ENCODE measurements at places on chromosomes 5 and 9. TPM values are rescaled to one million over a fixed set of nuclear protein-coding genes. Genes with fewer than 3 reads are reported as not detected.

GRCh38 chr5:141874262-141874964, 3.8 kb downstream of the PCDH1 start:
- no peak for DNase-seq

- no peak for DNase-seq
These were observed 129.3 kb downstream of the GCNT1 start for GRCh38 chr9:76588316-76588715.

DNA sequence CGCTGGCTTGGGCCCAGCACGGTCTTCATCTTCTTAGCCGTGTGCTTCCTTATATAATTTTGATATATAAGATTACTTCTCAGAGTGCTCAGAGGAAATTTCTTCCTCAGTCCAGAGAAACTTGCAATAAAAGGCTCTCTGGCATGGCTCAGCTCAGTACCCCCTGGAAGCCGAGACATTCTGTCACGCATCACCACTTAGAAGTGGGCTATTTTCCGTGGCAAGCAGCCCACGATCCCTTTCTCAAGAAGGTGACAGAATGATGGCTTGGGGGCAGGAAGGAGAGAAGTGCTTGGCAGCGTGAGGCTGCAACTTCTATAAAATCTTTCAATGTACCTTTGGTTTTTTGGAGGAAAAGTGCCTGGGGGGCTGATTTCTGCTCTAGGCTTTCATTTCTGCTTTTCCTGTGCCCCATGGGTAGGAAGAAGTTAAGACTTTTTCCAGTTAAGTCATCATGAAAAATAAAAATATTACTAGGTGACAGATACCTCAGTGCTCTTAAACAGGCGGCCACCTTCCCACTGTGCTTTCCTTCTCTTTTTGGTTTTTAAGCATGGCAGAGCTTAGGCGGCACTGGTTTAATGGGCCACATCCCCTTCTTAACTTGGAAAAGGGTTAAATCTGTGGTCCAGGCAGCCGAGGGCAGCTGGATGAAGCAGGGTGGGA, 104.6 kb downstream of the MVB12B start:
- DNase-seq: no peak

DNA sequence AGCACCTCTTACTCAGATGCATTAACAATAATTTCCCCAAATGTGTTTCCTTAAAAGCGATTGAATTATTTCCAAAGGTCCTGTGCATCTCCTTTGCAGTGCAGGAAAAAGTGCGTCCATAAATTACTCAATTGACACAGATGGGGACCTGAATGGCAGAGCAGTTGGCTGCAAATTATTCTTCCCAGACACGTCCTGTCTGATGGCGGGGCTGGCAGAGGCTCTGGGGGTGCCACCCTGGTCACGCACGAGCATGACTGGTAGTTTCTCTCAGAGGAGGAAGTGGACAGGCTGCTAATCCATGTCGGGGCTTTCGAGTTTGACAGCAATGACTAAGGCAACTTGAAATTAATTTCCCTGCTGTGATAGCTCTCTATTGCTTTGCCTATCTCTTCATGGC, 264.8 kb upstream of the BRINP1 start:
- DNase-seq: no peak

DNA sequence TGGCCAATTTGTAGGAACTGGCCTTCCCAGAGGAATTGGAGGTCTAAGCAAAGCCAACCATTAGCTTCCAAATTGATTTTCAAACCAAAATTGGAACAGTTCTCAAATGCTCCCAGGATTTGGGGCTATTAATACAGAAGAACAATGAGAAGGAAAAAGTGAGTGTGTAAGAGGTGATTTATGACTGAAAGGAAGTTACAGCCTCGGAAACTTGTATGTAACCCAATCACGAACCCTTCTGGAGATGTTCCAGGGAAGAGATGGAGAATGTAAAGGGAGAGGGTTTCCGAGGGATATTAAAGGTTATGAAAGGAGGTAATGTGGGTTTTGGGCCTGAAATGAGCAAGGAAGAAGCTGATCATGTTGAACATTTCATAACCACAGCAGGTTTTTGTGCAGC, 93.2 kb upstream of the CXCL14 start:
- no peak for DNase-seq

DNA sequence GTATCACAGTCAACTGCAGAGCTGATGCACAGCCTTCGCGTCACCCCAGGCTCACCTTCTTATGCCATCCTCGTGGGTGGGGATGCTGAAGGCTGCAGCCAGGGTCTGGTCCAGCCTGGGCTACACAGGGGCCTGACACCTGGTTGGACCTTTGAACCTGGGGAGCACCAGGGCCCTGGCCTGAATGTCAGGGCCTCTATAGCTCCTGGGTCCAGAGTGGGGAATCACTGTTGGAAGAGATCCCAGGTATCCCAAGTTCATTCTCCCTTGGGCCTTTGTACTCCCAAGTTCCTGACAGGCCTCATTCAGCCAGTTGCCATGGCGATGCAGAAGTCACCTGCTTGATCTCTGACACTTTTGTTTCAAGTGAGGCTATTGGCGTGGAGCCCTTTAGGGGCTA, 43.8 kb downstream of the ZNF618 start:
- DNase-seq: no peak

- no peak for DNase-seq
These were observed 216.9 kb downstream of the C9orf50 start for GRCh38 chr9:129403779-129404620.

DNA sequence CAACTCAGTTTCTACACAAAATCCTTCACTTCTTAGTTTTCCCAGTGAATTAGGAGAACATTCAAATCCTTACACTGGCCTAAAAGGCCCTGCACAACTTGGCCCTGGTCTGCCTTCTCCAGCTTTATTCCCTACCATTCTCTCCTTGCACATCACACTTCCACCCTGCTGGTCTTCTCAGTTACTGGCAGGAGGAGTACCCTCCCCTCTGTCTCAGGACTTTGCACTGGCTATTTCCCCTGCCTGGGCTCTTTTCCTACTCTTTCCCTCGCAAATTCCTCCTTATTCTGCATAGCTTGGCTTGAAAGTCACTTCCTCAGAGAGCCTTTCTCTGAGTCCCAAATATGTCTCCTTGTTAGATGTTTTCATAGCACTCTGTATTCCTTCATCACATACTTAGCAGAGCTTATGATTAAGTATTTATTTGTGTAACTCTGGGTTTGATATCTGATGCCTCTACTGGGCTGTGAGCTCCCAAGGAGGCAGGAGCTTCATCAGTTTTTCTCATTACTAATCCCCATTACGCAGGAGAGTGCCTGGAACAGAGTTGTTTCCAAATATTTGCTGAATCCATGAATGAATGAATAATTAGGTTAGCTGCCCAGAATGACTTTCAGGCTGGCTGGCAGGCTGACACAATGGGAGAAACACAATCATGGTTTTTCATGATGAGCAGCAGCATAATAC, 159.8 kb upstream of the KLF9 start:
- DNase-seq: peak; percentile 70

DNA sequence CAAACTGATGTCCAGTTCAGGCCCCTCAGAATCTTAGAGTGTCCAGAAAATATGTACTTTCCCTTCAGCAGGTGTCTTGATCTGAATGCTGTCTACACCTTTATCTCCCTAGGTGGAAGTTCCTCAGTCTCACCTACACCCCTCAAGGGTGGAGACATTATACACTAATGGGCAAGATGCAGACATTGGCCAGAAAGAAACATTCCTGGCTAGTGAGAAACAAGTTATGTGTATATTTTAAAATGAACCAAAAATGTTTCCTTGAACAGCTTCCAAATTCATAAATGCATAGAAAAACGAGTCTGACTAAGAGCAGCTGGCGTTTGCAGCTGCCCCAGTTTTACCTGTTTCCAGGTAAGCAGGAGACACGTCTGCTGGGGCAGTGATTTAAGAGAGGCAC, 140.5 kb upstream of the IRX4 start:
- DNase-seq: no peak

DNA sequence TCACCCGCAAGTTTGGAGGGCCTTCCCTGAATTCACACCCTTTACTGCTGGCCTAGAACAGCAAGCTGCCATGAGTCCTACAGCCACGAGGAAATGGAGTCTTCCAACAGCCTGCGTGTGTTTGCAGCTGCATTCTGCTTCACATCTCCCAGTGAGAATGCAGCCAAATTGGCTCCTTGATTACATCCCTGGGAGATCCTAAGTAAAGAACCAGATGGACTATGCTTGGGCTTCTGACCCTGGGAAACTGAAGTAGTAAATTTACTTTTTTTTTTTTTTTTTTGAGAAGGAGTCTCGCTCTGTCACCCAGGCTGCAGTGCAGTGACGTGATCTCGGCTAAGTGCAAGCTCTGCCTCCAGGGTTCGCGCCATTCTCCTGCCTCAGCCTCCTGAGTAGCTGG, 617.0 kb upstream of the CDH18 start:
- peak; percentile 72 for DNase-seq

GRCh38 chr9:109861499-109861898, 81.5 kb downstream of the PALM2AKAP2 start:
- no peak for DNase-seq

DNA sequence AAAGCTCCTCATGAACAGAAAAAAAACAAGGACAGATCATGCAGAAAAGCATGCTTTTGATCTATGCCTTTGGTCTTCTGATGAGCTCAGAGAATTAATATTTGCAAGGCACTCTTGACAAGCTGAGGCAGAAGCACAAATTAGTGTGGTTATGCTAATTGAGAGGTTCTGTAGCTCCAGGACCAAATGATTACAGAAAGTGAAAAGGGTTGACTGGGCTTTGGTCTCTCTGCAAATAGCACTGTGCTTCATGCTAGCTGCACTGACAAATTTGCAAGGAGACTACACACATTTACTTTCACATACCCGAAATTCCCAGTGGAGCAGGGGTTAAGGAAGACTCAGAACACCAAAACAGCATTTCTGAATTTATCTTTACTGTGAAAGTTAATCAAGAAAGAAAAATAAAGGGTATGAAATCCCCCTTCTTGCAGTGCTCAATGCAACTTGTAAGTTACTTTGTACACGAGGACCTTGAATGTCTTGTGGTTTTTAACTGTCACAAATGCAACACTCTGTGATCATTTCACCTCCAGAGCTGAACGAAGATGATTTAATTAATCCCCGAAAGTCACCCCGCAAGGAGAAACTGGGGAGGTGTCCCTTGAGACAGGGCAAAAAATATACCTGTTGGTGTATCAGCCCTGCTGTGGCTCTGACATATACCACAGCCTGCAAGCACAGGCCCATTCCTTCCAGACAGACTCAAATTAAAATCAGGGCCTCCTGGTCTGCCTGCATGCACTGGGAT, 11.9 kb downstream of the RAPGEF1 start:
- no peak for DNase-seq

DNA sequence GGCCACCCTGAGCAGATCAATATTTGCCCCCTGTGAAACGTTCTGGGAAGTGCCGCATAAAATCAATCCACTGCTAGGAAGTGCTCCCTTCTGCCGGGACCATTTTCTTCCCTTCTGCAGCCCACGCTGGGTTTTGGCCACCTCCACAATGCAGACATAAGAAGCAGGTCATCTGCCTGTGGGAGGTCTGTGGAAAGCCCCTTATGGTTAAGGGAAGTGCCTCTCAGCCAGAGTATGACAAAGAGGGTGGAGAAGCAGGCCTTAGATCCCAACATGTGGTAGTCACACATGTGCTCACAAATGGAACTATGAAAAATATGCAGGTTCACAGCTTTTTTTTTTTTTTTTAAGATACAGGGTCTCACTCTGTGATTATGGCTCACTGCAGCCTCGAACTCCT, 82.8 kb downstream of the SLC1A3 start:
- no peak for DNase-seq

GRCh38 chr9:137702615-137703379, 84.0 kb downstream of the EHMT1 start:
- no peak for DNase-seq

- no peak for DNase-seq
These were observed 109.5 kb upstream of the DPYSL3 start for GRCh38 chr5:147619281-147619878.

DNA sequence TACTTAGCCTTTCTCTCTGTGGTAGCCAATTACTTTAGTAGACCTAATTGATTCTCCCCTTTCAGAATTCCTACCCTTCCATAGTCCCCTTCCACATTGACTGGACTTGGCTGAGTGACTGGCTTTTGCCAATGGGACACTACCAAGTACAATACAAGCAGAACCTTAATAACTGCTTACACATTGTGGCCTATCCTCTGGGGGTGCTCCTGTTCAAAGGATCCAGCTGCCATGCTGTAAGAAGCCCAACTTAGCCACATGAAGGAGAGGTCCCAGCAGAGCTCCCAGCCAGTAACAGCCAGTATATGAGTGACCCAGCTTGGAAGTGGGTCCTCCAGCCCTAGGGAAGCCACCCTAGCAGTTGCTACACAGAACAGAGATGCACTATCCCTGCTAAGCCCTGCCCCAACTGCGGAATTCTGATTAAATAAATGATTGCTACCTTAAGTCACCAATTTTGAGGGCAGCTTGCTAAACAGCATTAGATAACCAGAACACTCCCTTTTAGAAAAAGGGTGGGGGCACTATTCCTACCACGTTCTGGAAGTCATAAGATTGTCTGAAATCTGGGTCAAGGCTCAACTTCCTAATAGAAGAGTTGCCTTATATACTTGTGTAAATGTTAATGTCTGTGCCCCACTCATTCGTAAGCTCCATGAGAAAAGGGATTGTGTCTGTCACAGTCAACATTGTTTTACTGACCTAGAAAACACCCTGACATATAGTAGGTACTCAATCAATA, 11.1 kb upstream of the APTX start:
- no peak for DNase-seq

- no peak for DNase-seq
These were observed 302.5 kb downstream of the SH3GL2 start for GRCh38 chr9:17881371-17881770.

GRCh38 chr5:32909207-32909606, 198.1 kb downstream of the NPR3 start:
- DNase-seq: no peak

DNA sequence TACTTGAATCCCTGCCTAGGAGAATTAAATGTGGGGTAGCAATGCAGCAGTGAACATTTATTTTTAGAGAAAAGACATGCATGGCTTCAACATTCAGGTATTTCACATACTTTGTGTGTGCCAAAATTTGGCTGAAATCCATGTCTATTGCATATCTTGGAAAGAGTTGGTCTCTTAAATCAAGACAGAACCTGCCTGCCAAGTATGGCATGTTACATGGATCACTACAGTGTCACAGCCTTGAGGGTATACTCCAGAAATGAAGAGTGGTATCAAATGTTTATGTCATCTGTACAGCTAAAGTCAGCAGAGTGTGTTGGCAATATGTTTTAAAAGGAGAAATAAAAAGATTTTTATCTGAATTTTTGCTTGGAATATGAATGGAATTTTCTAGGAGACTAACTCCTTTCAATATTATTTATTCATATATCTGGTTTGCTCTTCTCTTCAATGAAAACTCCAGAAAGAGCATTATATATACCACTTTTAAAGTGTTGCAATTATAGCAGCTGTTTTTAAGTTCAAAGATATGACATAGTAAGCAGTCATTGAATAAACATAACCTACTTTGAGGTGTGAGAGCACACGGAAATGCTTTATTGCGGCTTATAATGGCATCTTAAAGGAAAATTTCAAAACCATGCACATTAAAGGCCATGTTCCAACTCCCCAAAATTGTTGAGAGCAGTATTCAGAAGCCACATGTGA, 95.4 kb upstream of the MINAR2 start:
- no peak for DNase-seq

Gene ARL14EPL
- total RNA-seq: not detected

Gene SPATA31A7
- not detected for total RNA-seq

Gene ANKRD18B
- total RNA-seq: not detected

Gene MCTP1
- total RNA-seq: 15.8 TPM

Gene GRM6
- not detected for total RNA-seq

Gene SPINK4
- total RNA-seq: not detected

Gene TAL2
- not detected for total RNA-seq

Gene NSMF
- 33.8 TPM for total RNA-seq

Gene TXNDC15
- 69.0 TPM for total RNA-seq

Gene SPATA31D4
- not detected for total RNA-seq

Data from sigmoid colon (tissue), 7 donors.